ENCODE measurements at places on chromosomes 6 and 20.

DNA sequence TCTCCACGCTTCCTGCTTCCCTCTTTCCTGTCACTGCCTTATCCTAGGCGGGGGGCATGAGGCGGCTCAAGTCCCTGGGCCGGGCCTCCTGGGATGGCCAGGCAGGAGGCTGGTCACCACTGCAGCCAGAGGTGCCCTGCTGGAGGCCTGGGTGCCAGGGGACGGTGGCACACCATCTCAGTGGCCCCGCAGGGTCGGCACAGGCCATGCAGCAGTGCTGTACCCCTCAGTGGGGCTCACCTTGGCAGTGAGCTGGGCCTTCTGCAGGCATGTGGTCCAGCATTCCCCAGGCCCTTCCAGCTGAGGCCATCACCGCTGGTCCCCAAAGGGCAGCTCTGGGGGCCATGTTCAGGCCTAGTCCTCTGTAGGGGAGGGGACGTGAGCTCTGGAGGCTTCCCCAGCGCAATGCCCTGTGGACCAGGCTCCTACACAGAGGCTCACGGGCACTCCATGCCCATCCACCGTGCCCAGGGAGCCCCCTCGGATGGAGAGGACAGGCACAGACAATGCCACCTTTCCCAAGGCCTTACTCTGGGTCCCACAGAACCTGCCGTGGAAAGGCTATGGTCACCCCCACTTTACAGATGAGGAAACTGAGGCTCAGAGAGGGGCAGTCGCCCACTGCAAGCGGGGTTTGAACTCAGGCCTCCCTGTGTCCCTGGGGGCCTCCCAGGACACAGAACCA is 123.8 kb downstream of the TAF4 start:
- DNase-seq, result no peak

DNA sequence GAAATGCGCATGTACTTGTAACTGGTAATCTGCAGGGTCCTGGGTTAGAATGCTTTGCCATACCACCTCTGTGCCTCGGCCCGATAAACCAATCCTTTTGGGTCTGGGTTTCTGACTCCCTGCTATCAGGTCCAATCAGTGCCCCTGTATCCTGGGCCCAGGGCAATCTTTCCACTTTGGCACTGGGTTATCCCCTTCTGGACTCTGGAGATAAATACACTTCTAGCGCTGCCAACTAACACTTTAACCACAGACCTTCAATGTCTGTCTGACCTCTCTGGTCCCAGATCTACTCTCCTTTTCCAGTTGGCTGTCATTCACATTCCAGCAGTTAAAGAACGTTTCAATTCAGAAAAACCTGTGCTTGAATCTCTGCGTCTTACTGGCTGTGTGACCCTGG is 55.3 kb downstream of the DNAAF9 start:
- no peak for DNase-seq

- DNase-seq, result no peak
These were observed 45.0 kb downstream of the KIAA1755 start for GRCh38 chr20:38215194-38216182.

DNA sequence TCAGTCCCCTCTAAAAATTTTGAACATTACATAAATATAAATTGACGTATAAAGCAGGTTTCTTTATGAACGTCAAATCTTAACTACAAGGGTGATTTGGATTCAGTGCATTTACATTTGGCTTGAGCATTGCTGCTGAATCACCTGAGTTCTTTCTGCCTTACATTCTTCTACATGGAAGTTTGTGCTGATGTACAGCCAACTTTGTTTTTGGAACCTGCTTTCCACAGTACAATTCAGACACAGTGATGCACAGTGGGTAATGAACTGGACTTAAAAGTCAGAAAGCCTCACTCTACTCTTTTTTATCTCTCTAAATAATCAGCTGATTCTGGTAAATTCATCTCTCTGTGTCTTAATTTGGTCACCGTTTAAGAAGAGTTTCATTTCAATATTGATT is 47.6 kb downstream of the RCAN2 start:
- DNase-seq, result no peak

- no peak for DNase-seq
These were observed 188.2 kb downstream of the ADGRG6 start for GRCh38 chr6:142489722-142490610.

Measured in stimulated activated CD8-positive, alpha-beta memory T cell treated with anti-CD3 and anti-CD28 coated beads, Interleukin-7, amount 100 ng/mL, for 48 hours (primary cell).